ENCODE measurements at places on chromosomes 5 and 9. TPM values are rescaled to one million over a fixed set of nuclear protein-coding genes. Genes with fewer than 3 reads are reported as not detected.

C5 gene
- total RNA-seq: 3.0 TPM

SLC26A2 gene
- total RNA-seq: 48.1 TPM

MOB3B gene
- total RNA-seq: 3.7 TPM

IFNB1 gene
- not detected for total RNA-seq

GRCh38 chr5:178796165-178796945 lies 63.4 kb upstream of the ZNF354B start:
- H3K4me3 ChIP-seq: no peak overlapping the region
- H3K27me3 ChIP-seq: no peaks in the 10 kb centered on the region

- H3K27me3 ChIP-seq: peaks cover 22% of the 10 kb centered on the region
- H3K4me1 ChIP-seq: no peaks in the 10 kb centered on the region
- no peak overlapping the region for H3K4me3 ChIP-seq
- H3K27ac ChIP-seq: no peak overlapping the region
- H3K36me3 ChIP-seq: no peaks in the 10 kb centered on the region
Observed at GRCh38 chr5:135186662-135187522, 152.9 kb upstream of the PITX1 start.

DNA sequence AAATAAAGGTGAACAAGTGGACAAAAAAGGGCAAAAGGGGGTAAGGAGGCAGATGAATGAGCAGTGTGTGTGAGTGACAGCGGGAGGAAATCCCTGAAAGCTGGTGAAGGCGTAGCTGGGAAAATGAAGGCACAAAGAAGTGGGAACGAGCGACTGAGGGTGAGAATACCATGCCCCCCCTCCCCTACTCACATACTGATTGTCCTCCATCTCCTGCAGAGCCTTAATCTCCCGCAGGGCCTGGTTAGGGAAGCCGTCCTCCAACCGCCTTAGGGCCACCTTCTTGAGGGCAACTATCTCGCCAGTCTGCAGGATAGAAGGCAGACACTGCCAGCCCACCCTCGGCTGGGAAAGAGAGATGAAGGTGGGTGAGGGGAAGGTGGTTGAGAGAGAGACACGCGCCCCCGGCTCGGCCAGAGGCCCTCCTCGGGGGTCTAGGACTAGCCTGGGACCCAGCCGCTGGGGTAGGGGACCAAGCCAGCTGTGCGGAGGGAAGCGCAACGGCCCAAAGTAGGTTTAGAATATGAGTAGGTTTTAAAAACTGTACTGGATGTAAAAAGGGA lies 522 bp downstream of the CDK20 start:
- H3K36me3 ChIP-seq: peaks cover 2% of the 10 kb centered on the region
- peak overlapping the region; percentile 85 for H3K4me3 ChIP-seq
- DNase-seq: no peak

DNA sequence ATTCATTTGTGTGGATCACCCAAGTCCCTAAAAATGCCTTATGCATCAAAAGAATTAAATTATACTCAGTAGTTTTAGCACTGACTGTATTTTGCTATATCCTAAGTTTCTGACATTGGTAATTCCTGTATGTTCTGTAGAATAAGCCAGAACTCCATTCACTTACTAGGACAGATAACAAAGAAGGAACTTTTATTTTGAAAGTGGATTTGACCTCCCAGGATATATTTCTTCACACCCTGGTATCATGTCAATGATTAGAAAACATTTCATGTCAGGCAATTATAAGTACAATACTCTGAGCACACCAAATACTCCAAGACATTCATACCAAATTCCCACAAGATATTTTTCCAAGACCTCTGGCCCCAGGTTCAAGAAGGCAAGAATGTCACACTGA lies 28.7 kb upstream of the MYOT start:
- peaks cover 62% of the 10 kb centered on the region for H3K4me1 ChIP-seq
- H3K27me3 ChIP-seq: no peaks in the 10 kb centered on the region
- H3K4me3 ChIP-seq: no peak overlapping the region
- DNase-seq: no peak
- H3K27ac ChIP-seq: no peak overlapping the region

DNA sequence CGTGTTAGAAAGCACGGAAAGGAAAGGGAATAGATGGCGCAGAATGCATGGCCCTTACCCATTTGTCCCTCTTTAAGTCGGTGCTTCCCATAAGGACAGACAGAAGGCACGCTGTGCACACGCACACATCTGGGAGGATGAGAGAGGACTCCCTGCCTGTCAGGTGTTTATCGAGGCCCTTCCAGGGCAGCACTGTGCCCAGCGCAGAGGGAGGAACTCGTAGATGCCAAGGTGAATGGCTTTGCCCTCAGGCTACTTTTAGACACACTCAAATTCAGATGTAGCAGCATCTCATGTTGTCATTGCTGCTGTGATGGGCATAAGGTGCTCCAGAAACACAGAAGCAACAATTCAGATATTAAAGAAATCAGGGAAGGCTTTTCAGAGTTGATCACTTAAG lies 70.2 kb upstream of the CTSL start:
- H3K36me3 ChIP-seq: peaks cover 21% of the 10 kb centered on the region
- no peak for DNase-seq
- H3K27me3 ChIP-seq: no peaks in the 10 kb centered on the region
- peak overlapping the region; percentile 92 for H3K27ac ChIP-seq
- no peak overlapping the region for H3K4me3 ChIP-seq
- H3K4me1 ChIP-seq: peaks cover 29% of the 10 kb centered on the region

DNA sequence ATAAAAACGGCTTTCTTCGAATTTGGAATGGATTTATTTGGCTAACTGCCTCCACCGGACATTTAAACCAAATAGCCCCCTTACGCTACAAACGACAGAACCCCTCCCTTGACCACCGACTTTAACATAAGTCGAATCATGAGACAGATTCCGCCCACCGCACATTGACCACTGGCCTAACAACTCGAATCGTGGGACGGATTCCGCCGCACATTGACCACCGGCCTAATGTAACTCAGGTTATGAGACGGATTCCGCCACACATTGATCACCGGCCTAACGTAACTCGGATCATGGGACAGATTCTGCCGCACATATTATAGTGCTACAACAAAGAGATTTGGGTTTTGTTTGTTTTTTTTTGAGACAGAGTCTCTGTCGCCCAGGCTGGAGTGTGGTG lies 2.7 kb upstream of the LCN9 start:
- peaks cover 2% of the 10 kb centered on the region for H3K27me3 ChIP-seq
- no peaks in the 10 kb centered on the region for H3K36me3 ChIP-seq
- H3K4me3 ChIP-seq: no peak overlapping the region
- H3K27ac ChIP-seq: no peak overlapping the region

- H3K27ac ChIP-seq: no peak overlapping the region
- peaks cover 22% of the 10 kb centered on the region for H3K27me3 ChIP-seq
- DNase-seq: no peak
- no peak overlapping the region for H3K4me3 ChIP-seq
- no peaks in the 10 kb centered on the region for H3K36me3 ChIP-seq
Observed at GRCh38 chr5:133472829-133473228, 139.5 kb downstream of the FSTL4 start.

DNA sequence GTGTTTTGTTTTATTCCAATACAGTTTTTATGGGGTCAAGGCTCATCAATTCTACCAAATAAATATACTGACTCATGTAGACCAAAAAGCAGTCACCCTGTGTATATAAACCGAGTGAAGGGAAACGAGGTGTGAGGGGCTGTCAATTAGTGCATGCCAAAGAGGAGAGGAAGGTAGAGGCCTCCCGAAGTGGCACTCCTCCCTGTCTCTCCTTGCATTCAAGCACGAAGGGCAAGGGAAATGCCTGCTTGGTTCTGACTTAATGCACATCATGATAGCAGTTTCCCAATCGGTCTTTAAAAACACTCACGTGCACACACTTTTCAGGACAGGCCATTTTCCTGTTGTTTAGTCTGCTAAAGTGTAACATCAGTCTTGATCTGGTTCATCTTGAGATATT lies 125.6 kb upstream of the SLCO6A1 start:
- no peak for DNase-seq
- no peak overlapping the region for H3K27ac ChIP-seq
- no peak overlapping the region for H3K4me3 ChIP-seq

- H3K27ac ChIP-seq: peak overlapping the region; percentile 75
- peaks cover 11% of the 10 kb centered on the region for H3K27me3 ChIP-seq
- no peak for DNase-seq
- peaks cover 16% of the 10 kb centered on the region for H3K4me1 ChIP-seq
- H3K36me3 ChIP-seq: no peaks in the 10 kb centered on the region
- H3K4me3 ChIP-seq: no peak overlapping the region
Observed at GRCh38 chr9:589723-590122, 251.8 kb upstream of the DMRT1 start.

DNA sequence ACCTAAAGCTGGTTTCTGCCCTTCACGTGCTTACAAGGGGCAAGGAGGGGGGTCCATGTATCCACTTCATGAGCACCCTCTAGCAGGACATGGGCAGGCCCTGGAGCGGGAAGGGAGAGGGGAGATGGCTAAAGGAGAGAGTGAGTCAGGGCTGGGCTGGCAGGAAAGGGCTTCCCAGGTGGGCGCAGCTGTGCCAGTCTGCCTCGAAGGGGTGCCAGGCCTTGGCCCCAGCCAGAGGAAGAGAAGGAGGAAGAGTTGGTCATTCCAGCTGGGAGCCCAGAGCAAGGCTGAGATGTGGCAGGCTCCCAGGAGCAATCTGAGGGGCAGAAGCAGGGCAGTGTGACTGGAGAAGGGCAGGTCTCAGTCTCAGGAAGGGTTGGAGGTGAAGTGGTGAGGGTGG lies 24.7 kb downstream of the TRIM14 start:
- H3K27me3 ChIP-seq: peaks cover 2% of the 10 kb centered on the region
- H3K4me3 ChIP-seq: no peak overlapping the region
- no peak overlapping the region for H3K27ac ChIP-seq
- no peak for DNase-seq
- no peaks in the 10 kb centered on the region for H3K4me1 ChIP-seq

GRCh38 chr9:26158631-26159150 lies 480.4 kb upstream of the TUSC1 start:
- DNase-seq: no peak
- H3K4me3 ChIP-seq: no peak overlapping the region
- H3K4me1 ChIP-seq: peaks cover 8% of the 10 kb centered on the region
- no peak overlapping the region for H3K27ac ChIP-seq

DNA sequence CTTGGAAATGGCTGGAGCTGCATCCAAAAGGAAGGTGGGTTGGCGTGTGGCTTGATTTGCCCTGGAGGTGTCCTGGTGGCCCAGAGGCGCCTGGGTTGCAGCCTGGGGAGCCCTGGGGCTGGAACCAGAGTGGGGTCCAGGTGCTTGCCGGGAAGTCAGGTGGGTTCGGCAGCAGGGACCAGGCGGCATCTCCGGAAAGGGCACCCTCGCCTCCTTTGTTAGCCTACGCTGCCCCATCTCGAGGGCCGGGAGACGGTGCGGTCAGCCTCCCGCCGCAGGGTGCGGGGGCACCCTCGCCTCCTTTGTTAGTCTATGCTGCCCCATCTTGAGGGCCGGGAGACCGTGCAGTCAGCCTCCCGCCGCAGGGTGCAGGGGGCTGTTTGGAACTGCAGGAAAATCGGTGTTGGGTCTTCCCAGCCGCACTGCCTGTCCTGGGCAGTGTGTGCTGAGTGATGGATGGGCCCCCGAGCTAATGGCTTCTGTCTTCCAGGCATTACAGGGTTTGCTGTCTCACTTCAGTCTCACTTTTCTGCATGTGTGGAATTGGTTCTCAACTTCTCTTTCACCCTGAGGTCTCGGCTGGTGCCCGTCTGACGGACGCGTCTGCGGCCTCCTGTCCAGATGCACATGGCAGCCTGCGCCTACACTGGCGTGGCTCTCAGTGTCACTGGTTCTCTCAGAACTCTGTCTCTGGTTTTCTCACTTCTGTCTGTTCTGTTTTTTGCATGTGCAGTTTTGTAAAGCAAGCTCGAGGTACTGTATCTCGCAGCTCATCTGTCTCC lies 139.0 kb downstream of the CACNA1B start:
- H3K27me3 ChIP-seq: peaks cover 20% of the 10 kb centered on the region
- H3K4me1 ChIP-seq: no peaks in the 10 kb centered on the region
- no peak for DNase-seq
- H3K27ac ChIP-seq: no peak overlapping the region
- H3K36me3 ChIP-seq: no peaks in the 10 kb centered on the region
- H3K4me3 ChIP-seq: no peak overlapping the region

GRCh38 chr9:97366476-97366875 lies 45.4 kb upstream of the TDRD7 start:
- peaks cover 30% of the 10 kb centered on the region for H3K36me3 ChIP-seq
- no peaks in the 10 kb centered on the region for H3K4me1 ChIP-seq
- no peak overlapping the region for H3K27ac ChIP-seq
- H3K27me3 ChIP-seq: no peaks in the 10 kb centered on the region
- DNase-seq: no peak
- H3K4me3 ChIP-seq: no peak overlapping the region

DNA sequence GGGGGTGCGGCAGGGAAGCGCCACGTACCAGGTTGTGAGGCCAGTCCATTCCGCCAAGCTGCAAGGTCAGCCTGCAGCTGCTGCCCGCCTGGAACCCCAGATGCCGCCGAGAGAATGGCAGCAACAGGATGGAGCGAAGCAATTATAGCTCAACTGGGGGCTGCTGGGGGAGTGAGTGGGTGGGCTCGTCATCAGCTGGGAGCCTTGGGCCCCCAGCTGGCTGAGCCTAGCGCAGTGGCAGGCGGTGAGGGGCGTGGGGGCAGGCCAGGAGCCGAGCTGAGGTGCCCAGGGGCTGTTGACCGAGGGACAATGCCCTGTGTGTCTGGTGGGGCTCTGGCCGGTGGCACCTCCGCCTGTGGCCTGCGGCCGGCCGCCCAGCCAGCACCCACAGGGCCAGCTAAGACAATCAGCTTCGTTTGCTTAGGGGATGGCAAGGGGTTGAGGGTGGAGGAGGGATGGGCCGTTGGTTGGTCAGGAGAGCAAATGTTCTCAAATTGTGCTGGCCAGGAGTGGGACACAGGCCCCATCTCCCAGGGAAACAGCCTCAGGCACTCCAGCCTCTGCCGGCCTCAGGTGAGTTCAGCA lies at the start of gene IL17B:
Gene IL17B, minus strand, starts transcription at position 116 of the 585 bp plus-strand sequence. Its CDS starts 67 bp downstream, at position 49.
- peak within 1 kb of the TSS; percentile 76 for H3K27ac ChIP-seq
- DNase-seq: no peak
- no peaks in the 10 kb centered on the region for H3K36me3 ChIP-seq

- H3K36me3 ChIP-seq: no peaks in the 10 kb centered on the region
- DNase-seq: no peak
- peaks cover 16% of the 10 kb centered on the region for H3K4me1 ChIP-seq
- H3K4me3 ChIP-seq: no peak overlapping the region
- H3K27me3 ChIP-seq: no peaks in the 10 kb centered on the region
Observed at GRCh38 chr5:74652576-74652975, 12.0 kb upstream of the ENC1 start.

- H3K4me1 ChIP-seq: no peaks in the 10 kb centered on the region
- H3K36me3 ChIP-seq: no peaks in the 10 kb centered on the region
- DNase-seq: no peak
- H3K27ac ChIP-seq: no peak overlapping the region
- no peak overlapping the region for H3K4me3 ChIP-seq
- peaks cover 22% of the 10 kb centered on the region for H3K27me3 ChIP-seq
Observed at GRCh38 chr5:62190173-62190572, 115.8 kb upstream of the KIF2A start.

- no peaks in the 10 kb centered on the region for H3K27me3 ChIP-seq
- H3K36me3 ChIP-seq: peaks cover 59% of the 10 kb centered on the region
- H3K4me1 ChIP-seq: no peaks in the 10 kb centered on the region
- no peak for DNase-seq
- no peak overlapping the region for H3K27ac ChIP-seq
- H3K4me3 ChIP-seq: no peak overlapping the region
Observed at GRCh38 chr9:127437497-127438264, 13.5 kb downstream of the ZNF79 start.

GRCh38 chr5:32087086-32088082 lies 86.7 kb downstream of the GOLPH3 start:
- H3K27me3 ChIP-seq: no peaks in the 10 kb centered on the region
- no peak for DNase-seq
- peaks cover 16% of the 10 kb centered on the region for H3K36me3 ChIP-seq
- H3K27ac ChIP-seq: no peak overlapping the region
- H3K4me3 ChIP-seq: no peak overlapping the region
